NCI-H226 (cell line): ENCODE measurements at places on chromosomes 3 and 15.

DNA sequence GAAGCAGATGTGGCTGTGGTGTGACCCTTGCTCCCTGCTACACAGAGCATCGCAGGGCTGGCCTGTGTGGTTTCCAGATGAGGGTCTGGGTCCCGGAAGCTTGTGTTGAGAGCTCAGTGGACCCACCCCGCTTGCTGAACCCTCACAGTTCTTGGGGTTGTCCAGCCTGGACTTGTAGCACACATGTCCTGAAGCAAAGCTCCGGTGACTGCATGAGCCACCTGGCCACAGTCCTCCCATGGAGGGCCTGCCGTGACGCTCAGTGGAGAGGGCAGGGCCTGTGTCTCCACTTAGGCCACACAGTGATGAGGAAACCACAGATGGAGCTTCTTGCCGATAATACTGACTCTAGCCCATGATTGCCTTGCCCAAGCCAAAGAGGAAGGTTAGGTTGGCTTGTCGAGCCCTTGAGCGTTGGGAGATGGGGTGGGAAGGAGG, 62.6 kb downstream of the RGMA start:
- no peak for DNase-seq

GRCh38 chr3:81195478-81195877, 566.0 kb downstream of the GBE1 start:
- DNase-seq = peak; percentile 25

GRCh38 chr3:80187981-80188380, 420.2 kb upstream of the ROBO1 start:
- DNase-seq = no peak

DNA sequence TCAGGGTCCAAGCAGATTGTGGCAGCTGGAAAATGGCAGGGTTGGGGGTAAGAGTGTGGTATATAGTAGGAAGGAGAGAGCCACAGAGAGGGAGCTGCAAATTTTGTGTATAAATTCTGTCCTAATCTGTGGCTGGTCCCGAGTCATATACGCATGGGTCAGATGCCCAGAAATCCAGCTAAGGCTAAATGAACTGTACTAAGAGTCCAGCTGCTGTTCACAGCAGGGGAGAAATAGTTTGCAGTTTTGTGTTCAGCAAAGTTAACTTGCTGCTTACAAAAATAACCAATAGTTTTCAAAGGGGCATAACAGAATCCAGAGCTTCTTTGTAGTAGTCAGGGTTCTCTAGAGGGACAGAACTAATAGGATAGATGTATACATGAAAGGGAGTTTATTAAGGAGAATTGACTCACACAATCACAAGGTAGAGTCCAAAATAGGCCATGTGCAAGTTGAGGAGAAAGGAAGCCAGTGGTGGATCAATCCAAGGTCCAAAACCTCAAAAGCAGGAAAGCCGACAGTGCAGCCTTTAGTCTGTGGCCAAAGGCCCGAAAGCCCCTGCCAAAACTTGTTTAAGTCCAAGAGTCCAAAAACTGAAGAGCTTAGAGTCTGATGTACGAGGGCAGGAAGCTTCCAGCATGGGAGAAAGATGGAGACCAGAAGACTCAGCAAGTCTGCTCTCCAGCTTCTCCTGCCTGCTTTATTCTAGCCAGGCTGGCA, 146.1 kb upstream of the KBTBD8 start:
- no peak for DNase-seq

GRCh38 chr3:37905987-37906674, 44.5 kb downstream of the CTDSPL start:
- DNase-seq = no peak

GRCh38 chr15:22939652-22940061, 40.5 kb downstream of the CYFIP1 start:
- no peak for DNase-seq

DNA sequence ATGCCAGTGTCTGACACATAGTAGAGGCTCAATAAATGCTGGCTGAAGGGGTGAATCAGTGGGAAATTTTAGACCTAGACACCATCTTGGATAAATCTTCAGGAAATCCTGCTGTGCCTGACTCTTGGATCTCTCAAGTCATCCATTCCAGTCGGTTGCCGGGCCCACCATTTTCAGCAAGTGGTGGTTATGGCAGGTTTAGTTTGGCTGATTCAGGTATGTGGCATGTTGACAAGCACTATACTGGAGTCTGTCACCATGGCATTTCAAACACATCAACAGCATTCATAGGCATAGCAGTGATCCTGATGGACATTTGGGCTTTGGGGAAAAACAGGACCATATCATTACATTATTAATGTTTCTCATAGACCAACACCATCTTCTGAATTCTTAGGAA, 25.7 kb upstream of the APH1B start:
- DNase-seq = no peak

DNA sequence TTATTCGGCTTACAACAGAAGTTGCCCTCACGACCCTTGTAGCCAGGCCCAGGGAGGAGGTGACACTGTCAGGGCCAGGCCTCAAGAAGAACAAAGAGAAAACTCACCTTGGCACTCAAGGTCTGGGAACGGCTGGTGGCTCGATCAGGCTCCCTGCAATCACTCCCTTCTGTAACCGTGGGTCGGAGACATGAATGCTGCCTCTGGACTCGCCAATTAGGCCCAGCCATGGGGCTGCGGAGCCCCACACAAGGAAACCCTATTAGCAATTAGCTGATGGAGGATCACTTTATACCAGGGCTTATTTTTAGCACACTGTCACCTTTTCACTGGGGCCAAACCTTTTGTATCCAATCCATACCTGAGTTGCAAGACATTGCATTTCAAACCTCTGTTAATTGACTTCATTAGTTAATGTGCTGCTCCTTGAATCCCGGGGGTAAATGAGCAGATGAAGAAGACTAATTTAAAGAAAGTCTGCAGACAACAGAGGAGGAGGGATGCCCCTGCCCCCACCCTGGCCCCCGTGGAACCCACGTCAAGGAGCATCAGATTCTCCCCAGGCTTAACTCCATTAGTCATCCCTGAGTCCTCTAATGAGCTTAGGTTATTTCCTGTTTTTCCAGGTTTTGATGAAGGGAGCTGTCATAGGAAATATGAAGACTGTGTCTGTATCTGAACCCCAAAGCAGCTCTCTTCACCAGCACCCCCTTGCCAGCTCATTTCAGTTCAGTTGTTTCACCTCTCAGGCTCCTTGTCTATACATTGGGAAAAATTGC, 255.3 kb downstream of the RORA start:
- peak; percentile 66 for DNase-seq

GRCh38 chr3:153734777-153735551, 386.2 kb upstream of the ARHGEF26 start:
- peak; percentile 2 for DNase-seq

GRCh38 chr3:82610236-82610635, 848.8 kb upstream of the GBE1 start:
- no peak for DNase-seq

- no peak for DNase-seq
Measured at GRCh38 chr3:79006077-79006476, 761.7 kb downstream of the ROBO1 start.

- no peak for DNase-seq
Measured at GRCh38 chr3:4711680-4711992, 218.5 kb downstream of the ITPR1 start.

DNA sequence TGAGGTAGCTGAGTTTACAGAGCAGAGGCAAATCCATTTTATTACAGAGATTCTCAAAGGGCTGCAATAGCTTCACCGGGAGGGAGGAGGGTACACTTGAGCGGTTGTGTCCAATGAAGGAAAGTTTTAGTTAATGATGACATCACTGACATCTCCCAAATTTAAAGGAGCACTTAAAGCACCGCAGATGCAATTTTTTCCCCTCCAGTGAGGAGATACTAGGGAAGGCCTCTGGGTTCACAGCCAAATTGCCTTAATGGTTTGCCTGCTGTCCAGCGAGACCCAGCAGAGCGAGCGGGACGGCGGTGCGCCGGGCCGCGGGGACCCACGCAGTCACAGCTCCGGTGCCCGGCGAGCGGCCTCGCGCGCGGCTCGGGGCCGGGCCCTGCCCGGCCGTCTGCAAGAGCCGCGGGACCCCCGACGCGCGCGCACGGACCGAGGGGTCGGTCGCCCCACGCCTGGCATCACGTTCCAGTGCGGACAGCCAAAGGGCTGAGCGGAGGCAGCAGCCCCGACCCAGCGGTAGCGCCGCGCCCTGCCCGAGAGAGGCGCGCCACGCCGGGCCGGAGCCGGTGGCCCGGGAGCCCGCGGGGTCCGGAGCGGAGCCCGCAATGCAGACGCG, 160.5 kb upstream of the CHRNA7 start:
- no peak for DNase-seq

DNA sequence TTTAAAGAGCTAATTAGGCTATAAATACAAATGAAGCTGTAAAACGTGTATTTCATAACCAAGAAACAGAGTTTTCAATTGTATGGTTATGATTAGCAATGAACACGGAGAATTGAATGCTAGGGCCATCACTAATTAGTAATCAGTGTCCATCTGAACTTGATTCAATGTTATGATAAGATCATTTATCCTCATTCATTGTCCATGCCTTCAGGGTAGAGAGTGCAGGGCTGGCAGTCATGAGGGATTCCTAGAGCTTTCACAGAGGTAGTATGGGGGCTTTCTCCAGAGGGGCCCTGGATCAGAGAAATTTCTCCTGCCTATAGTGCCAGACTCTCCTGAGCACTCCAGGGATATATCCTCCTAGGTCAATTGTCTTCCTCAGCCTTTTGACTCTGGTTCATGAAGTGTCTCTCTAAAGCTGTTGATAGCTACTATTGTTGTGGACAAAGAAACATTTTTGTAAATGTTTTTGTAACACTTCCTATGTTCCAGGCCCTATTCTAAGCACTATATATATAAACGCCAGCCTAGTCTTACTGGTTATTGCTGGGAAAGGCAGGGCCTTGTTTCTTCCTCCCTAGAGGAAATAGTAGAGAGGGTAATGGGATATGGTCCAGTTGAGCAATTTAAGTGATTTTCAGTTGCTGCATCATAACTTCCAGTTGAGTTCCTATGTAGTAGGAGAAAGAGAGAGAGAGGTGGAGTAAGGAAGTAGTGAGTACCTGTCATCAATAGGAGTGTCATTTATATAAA, 249.0 kb downstream of the NFKBIZ start:
- DNase-seq = no peak

DNA sequence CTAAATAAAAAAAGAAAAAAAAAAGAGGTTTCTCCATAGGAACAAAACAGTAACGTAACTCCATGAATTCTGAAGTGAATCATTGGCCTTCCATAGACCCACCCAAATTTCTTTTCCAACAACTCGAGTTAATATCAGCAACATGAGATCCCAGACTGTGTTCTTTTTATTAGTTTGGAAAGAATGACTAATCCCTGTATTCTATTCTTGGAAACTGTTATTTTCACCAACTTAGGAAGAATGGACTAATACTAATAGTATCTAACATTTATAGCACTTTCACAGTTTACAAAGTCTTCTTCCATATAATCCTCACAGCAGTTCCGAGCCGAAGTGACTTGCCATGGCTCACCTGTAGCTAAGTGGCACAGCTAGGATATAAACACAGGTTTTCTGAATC, 72.7 kb upstream of the SLC4A7 start:
- no peak for DNase-seq

- no peak for DNase-seq
Measured at GRCh38 chr15:57133127-57133968, 214.9 kb downstream of the TCF12 start.

DNA sequence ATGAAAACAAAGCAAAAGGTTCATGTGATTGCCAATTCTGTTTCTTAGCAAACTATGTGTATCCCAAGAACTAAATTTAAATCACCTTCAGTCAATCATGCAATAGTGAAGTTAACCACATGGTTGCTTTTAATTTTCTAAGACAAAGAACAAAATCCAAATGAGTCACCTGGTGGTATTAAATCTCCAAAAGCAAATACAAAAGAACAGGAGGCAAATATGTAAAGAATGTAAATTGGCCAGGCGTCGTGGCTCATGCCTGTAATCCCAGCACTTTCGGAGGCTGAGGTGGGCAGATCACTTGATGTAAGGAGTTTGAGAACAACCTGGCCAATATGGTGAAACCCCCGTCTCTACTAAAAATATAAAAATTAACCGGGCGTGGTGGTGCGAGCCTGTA, 54.2 kb upstream of the PIK3R4 start:
- no peak for DNase-seq

GRCh38 chr3:23864931-23865330, 51.9 kb downstream of the NKIRAS1 start:
- DNase-seq = no peak

- no peak for DNase-seq
Measured at GRCh38 chr15:61753018-61753710, 307.1 kb downstream of the VPS13C start.

DNA sequence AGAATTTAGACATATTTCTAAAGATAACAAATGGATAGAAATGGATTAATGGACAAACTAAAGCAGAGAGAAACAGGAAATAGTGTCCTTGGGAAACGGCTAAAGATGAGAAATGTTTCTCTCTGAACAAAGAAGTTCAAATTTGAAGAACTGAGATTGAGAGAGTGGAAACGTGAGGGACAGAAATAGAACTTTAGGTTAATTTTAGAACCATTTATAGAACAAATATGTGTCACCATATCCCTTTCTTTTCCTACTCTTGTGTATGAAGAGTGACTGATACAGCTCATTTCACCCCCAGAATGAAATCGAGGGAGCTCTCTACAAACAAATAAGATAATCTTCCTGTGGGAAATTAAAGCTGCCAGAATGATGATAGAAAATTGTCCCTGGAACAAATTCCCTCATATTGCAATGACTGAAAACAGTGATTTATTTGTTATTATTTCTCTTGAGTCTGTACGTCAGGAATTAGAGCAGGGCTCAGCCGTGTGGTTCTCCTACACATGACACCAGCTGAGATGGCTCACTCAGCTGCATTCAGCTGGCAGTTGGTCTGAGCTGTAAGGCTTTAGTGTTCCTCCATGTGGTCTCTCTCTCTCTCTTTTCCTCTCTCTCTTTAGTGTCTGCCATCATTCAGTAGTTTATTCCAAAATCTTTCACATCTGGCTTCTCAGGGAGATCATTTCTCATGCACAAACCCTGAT, 46.6 kb upstream of the ARPP21 start:
- no peak for DNase-seq

DNA sequence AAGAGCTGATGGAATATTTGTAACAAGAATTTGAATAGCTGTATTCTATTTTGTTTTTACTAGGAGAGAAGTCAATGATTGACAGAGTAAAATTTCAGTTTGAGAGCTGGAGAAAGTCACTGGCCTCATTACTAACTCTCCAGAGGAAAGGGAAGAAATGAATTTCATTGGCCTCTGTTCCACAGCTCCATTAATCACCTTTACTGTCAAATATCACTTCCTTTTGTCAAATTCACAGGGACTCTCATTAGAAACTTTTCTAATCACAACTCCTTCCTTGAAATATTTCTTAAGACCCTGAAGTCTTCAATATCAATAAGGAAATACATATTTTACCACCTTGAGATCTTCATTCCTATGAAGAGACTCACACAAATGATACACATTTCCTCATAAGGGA, 379.9 kb upstream of the RASGRP1 start:
- DNase-seq = no peak

- DNase-seq = no peak
Measured at GRCh38 chr15:85284497-85284896, 95.9 kb upstream of the AKAP13 start.

GRCh38 chr3:46706771-46707582, 5.8 kb downstream of the TMIE start:
- DNase-seq = no peak

GRCh38 chr3:16249336-16249735, 15.4 kb downstream of the DPH3 start:
- DNase-seq = no peak

GRCh38 chr3:78221300-78221699, 1181.4 kb downstream of the ROBO2 start:
- DNase-seq = no peak

GRCh38 chr3:186754006-186754405, 29.4 kb upstream of the EIF4A2 start:
- no peak for DNase-seq

- no peak for DNase-seq
Measured at GRCh38 chr3:158777161-158777873, 24.5 kb upstream of the MFSD1 start.

GRCh38 chr15:75849167-75849566, 5.9 kb downstream of the UBE2Q2 start:
- DNase-seq = no peak
